Stimulated activated CD4-positive, alpha-beta T cell treated with anti-CD3 and anti-CD28 coated beads, Interleukin-1b, Interleukin-23, amount 100 ng/mL, for 24 hours (primary cell): ENCODE measurements at places on chromosomes 7 and 10.

- DNase-seq: no peak
These were observed 225.1 kb upstream of the CACNA2D1 start for GRCh38 chr7:82668676-82669075.

DNA sequence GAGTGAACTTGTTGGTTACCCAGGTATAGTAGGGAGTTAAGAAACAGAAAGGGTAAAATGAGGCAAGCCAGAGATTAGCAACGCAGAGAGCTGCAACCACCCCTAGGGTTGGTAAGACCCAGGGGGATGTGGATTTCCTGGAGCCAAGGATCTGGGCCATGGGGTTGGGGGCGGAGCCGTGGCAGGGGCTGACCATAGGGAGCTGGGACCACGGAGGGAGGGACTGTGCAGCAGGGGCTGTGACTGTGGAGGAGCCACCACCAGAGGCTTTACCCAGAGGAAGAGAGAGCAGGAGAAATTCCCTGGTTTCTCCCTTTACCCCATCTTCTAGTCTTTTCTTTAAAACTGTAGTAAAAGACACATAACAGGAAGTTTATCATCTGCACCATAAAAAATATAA is 58.6 kb upstream of the BAIAP2L1 start:
- no peak for DNase-seq

DNA sequence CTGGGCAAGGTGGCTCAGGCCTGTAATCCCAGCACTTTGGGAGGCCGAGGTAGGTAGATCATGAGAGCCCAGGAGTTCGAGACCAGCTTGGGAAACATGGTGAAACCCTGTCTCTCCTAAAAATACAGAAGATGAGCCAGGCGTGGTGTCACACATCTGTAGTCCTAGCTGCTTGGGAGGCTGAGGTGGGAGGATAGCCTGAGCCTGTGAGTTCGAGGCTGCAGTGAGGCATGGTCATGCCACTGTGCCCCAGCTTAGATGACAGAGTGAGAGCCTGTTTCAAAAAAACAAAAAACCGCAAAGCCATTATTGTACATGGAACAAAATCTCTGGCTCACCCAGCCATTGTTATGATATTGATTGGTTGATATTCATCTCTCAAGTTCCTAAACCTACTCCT is 53.7 kb downstream of the KMT2E start:
- no peak for DNase-seq

DNA sequence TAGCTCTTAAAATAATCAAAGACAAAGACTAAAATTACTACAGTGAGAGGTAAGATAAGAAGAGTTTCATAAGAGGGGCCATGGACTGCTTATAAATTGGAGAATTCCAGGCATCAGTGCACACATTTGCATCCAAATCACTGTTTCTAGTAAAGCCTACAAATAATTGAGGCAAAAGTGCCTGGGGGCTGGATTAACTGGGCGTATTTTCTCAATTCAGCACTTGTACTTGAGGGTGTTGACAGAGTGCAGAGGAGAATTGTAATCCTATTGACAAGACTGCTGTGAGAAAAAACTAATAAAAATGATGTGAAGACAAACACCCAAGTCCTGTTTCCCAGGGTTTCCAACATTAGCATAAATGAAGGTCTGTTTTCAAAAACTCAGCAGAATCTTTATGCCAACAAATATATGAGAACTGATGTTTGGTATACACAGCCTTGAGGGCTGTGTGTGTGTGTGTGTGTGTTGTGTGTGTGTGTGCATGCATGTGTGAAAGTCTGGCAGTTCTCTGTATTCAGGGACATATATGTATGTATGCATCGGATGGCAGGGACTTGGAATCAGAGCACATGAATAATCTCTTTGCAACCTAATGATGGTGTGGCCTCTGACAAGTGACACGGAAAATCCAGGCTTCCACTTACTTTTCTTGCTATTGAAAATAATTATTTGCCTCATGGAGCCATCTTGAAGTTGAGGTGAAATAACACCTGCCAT is 182.1 kb upstream of the CDC14C start:
- DNase-seq: no peak

DNA sequence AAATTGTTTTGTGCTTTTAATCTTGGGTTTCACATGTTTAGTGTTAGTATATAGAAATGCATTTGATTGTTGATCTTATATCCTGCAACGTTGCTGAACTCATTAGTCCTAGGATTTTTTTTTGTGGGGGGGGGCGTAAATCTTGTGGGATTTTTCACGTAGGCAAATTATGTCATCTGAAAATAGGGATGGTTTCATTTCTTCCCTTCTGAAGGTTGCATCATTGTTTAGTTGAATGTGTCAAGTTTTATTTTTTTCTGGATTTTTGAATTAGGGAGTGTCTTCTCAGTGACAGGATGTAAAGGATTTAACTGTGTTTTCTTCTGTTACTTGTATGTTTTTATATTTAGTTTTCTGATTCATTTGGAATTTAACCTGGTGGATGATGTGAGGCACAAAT is 26.7 kb downstream of the MKLN1 start:
- no peak for DNase-seq

DNA sequence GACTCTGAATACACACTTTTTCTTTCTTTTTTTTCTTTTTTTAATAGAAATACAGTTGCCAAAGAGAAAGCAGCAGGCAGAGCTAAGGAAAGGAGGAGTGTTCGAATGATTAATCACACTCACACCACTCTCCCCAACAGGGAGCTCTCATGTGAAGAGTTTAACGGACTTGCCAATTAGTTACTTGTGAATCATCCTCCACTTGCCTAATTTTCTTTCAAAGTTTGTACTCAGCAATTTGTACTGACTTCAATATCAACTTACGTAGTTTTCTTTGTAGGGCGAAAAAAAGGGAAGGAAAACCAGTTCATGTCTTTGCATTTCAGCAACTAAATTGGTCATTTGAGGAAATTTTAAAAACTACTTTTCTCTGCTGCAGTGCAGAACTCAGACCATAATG is 109.2 kb downstream of the PIP4K2A start:
- DNase-seq: no peak

DNA sequence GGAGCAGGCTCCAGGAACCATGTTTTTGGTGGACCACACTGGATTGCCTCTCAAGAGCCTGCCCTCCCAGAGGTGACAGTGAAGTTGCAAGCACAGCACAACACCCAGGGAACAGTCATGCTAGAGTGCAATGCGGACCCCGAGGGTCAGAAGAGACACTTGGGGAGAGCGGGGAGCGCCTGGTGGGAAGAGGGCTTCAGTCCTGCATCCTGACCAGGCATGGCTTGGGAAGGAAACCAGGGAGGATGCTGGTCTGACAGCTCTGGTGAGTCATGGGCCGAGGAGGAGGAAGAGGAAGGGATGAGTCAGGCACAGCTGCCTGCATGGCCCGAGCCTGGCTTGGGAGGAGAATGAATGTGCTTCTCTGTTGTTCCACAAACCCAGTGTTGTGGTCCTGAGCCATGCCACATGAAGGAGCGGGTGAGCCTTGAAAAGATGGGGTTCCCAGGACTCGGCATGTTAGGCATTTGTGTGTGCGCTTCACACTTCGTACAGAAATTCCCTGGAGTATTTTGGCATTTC is 29.5 kb upstream of the ANKRD2 start:
- DNase-seq: peak; percentile 58

GRCh38 chr10:1932692-1933094 is 195.4 kb upstream of the ADARB2 start:
- no peak for DNase-seq

- DNase-seq: no peak
These were observed 69.3 kb upstream of the PARD3 start for GRCh38 chr10:34884272-34884952.

- no peak for DNase-seq
These were observed 72.0 kb upstream of the KCTD7 start for GRCh38 chr7:66556549-66557213.

DNA sequence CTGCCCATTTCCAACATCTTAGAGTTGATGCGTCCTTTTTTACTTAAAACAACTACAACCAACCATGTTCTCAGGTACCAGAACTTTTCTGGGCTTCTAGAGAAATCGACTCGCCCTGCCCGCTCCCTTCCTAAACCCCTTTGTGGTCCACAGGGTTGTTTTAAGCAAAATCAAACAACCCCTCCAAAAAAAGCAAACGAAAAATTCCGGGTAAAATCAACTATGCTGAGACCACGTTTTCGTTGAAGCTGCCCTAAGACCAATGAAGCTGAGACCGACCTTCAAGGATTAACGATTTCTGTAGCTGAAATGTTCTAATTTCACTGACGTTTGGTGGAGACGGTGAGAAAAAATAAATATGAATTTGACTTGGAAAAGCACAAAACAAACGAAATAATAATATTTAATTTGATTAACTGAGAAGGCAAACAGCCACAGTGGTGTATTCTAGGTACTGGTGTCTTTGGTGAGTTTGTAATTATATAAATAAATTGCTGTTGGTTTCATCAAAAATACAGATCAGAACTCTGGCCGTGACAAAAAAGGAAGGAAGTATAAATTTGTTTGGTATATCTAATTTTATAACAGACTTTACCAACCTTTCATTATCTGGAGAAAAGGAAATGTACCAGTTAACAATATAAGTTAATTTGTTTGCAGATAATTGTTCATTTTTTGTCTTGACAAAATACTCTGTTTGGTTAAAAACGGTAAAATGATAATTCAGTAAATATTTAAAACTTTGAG is 4.7 kb upstream of the IGF2BP3 start:
- no peak for DNase-seq

DNA sequence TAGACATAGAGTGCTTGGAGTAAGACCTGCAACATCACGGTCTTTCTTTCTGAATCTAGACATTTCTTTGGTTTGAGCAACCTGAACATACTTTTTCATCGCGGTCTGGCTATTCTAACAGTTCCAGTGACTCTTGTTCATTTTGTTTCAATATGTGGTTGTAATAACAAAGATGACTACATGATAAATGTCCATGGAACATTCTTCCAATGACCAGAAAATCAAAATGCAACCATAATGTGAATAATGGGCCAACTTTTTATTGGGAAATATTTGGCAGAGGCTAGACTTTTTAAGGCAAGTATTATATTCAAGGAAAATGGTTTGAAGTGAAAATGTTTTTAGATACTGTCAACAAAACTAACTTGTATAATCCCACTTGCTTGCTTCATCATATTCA is 282.5 kb downstream of the INHBA start:
- no peak for DNase-seq

- no peak for DNase-seq
These were observed 166.0 kb upstream of the GDF10 start for GRCh38 chr10:47133871-47134570.

DNA sequence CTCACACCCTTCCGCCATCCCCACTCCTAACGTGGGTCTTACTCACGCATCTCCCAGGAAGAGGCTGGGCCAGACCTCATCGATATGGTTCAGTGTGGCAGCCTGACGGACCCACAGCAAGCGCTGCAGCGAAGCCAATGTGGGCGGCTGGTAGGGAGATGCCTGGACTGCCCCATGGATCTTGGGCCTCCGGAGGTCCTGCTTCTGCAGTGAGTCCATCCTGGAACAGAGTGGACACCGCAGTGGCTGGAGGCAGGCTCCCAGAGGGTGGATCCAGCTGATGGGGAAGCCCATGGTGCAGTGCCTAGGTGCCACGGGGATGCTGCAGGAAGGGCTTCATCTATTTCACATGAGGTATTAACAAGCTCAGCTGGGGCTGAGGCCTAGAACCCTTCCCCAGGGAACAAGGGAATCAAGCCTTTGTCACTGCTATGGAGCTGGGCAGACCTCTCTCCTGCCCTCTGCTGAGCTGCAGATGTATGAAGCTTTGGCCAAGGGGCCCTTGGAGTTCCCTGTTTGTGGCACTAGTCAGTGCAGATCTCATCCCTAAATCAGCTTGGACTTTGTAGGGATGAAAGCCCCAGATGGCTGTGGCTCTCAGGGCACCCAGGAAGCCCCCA is 13.7 kb upstream of the SAMD8 start:
- no peak for DNase-seq

GRCh38 chr10:69918036-69918435 is 116.3 kb downstream of the COL13A1 start:
- DNase-seq: no peak

DNA sequence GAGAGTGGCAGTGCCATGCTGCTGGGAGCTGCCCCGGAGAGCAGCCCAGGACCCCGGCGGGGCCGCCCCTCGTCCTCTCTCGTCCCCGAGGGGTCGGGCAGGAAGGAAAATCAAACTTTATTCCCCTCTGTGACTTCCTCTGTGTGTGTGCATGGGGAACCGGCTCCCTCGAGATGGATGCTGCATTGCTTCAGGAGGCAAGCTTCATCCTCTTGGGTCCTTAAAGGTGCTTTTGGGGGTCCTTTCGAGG is 726 bp downstream of the MCU start:
- DNase-seq: no peak

GRCh38 chr7:158266426-158266816 is 321.2 kb downstream of the PTPRN2 start:
- no peak for DNase-seq

- no peak for DNase-seq
These were observed 22.1 kb upstream of the OPN4 start for GRCh38 chr10:86632009-86632800.
